ENCODE measurements at places on chromosomes 5 and 9.

- no peak for DNase-seq
Measured at GRCh38 chr9:113985968-113986585, 92.0 kb downstream of the AMBP start.

DNA sequence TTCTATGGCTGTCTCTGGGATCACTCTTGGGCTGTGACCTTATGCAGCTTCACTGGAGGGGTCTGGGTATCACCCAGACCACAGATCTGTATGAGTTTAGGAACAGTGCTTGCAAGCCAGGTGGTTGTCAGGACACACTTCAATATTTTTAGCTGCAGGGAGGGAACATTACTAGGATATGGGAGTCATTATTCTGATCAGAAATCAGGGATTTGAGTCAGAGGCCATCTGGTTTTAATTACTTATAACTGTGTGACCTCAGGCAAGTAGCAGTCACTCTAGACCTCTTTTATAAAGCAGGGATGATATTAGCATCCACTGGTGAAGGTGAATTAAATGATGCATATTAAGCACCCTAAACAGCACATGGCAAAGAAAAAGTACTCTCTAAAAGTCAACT is 60.1 kb upstream of the NMUR2 start:
- DNase-seq: no peak

GRCh38 chr5:148887123-148887881 is 60.9 kb downstream of the ADRB2 start:
- DNase-seq: no peak

DNA sequence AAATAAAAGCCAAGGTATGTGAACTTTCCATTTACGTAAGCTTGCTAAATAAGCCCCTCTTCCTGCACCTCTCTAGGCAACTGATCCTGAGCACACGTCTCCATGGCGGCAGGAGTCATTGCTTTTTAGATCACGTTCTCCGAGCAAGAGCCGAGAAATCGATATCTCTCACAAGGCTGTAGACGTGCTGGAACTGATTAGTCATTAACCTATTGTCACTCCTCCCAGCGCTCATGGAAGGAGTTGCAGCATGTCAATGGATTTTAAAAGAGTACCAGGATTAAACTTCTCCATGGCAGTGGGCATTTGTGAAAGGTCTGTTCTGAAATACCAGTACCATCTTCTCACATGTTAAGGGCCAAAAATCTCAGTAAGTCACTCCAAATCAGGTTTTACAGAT is 4.7 kb upstream of the ADCY2 start:
- no peak for DNase-seq

DNA sequence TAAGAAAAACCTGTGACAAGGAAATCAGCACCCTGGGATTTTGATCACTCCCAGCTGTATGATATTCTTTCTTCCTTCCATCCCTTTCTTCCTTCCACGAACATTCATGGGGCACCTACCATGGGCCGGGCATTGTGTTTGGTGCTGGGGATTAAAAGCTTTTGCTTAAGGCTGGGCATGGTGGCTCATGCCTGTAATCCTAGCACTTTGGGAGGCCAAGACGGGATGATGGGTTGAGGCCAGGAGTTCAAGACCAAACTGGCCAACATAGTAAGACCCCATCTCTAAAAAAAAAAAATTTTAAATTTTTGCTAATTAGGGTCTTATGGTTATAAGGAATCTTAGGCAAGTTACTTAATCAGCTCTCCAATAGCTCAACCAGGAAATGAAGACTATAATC is 48.5 kb upstream of the CLINT1 start:
- DNase-seq: no peak

DNA sequence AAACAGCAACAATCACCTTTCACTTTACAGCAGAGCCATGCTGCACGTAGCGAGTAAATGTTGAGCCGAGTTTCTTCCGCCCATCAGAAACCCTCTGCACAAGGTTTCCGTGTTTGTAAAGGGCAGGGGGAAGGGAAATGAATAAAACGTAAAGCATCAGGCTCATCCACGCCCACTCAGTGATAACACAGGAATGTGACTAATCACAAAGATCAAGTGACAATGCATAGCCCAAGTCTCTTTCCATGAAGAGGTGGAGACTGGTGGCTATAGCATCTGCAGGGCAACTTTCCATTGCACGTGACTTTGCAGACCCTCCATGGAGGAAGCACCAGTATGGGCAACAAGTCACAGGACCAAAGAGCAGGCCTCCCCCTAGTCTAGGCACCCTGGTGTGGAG is 56.6 kb downstream of the CAMSAP1 start:
- no peak for DNase-seq

- DNase-seq: no peak
Measured at GRCh38 chr5:150166037-150166649, 435 bp upstream of the CDX1 start.

- DNase-seq: no peak
Measured at GRCh38 chr9:104927216-104927911, 591 bp downstream of the ABCA1 start.

GRCh38 chr9:127588740-127589506 is 23.2 kb upstream of the STXBP1 start:
- no peak for DNase-seq

GRCh38 chr5:169067751-169068173 is 233.2 kb downstream of the SLIT3 start:
- DNase-seq: no peak

DNA sequence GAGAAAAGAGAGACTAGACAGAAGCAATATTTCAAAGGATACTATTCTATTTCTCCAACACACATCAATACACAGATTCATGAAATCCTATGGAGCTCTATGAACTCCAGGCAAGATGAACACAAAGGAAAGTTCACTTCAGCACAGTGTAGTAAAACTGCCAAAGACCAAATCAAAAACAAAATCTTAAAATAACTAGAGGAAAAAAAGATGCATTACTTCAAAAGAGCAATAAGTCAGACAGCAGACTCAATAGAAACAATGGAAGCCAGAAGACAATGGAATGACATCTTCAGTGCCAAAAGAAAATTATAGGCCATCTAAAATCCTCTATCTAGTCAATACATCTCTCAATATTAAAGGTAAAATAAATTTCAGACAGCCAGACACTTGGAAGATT is 205.3 kb upstream of the TBC1D2 start:
- no peak for DNase-seq

GRCh38 chr9:37904445-37905130 is 661 bp upstream of the SLC25A51 start:
- no peak for DNase-seq

DNA sequence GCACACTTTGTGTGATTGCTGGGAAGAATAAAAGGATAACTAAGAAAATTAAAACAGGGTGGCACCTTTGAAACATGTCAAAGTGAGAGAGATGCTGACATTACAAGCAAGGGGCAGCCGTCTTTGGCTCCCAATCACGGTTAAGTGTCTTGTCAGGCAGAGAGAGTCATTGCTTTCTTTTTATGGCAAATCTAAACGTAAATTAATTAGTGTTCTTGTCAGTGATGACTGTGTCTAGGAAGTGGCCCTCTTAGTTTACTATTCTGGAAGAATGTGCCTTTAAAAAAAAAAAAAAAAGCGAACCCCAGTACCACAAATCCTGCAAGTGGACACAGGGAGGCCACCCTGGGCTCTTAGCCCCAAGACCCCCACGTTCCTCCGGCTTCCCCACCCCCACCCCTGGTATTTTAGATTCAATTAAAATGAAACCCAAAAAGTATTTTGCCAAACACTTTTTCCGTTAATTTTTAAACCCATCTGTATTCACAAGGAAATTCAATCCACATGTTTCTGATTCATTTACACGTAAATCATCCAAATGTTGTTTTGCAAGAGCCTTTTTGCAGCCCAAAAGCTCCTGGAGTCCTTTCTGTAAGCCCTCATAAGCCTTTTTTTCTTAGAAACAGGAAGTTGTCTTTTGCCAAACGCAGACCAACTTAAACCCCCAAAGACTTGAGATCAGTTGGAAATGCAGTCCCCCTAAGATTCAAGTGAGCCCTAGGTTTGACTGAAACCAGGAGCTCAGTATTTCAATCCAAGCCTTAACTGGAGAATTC is 399.3 kb downstream of the EBF1 start:
- no peak for DNase-seq

DNA sequence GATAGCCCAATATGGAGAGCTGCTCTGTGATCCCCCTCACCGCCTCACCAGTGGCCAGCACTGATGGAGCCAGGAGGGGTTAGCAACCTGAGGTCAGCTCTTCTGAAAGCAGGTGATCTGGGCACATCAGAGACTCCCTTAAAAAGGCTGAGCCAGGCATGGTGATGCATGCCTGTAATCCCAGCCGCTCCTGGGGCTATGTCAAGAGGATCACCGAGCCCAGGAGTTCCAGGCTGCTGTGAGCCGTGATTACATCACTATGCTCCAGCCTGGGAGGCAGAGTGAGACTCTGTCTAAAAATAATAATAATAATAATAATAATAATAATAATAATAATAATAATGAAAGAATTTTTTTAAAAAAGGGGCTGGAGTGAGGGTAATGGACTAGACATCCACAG is 66.6 kb upstream of the HRH2 start:
- no peak for DNase-seq

DNA sequence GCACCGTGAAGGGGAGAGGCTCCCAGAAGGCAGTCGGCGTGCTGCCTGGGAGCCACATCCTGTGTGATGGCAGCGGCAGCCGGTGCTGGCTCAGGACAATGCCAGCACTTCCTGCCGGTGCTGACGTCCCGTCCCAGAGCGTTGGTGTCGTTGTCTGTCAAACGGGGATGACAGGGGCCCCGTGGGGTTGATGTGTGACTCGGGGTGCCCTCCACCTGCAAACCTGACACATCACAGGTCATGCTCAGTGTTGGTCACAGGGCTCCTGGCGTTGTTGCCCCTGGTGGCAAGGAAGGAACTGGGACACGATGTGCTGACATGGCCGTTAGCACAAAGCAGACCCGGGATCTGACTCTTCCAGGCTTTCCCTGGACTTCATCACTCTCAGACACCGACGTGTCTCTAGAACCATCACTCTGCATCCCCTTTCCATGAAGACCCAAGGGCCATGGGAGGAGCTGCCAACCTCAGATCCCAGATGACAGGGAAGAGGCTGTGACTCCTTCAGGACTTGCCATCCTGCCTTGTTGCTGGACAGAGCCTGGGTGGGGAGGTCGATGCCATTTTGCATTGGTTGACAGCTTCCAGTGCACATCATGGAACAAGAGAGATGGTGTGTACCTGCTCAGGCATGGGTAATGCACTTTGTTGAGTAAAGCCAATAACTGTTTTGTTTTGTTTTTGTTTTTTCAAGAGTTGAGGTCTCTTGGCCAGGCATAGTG is 21.5 kb downstream of the PLPP7 start:
- peak; percentile 28 for DNase-seq

- no peak for DNase-seq
Measured at GRCh38 chr5:168055961-168056360, 235.5 kb upstream of the WWC1 start.

GRCh38 chr9:36930941-36931340 is 103.1 kb downstream of the PAX5 start:
- DNase-seq: no peak

DNA sequence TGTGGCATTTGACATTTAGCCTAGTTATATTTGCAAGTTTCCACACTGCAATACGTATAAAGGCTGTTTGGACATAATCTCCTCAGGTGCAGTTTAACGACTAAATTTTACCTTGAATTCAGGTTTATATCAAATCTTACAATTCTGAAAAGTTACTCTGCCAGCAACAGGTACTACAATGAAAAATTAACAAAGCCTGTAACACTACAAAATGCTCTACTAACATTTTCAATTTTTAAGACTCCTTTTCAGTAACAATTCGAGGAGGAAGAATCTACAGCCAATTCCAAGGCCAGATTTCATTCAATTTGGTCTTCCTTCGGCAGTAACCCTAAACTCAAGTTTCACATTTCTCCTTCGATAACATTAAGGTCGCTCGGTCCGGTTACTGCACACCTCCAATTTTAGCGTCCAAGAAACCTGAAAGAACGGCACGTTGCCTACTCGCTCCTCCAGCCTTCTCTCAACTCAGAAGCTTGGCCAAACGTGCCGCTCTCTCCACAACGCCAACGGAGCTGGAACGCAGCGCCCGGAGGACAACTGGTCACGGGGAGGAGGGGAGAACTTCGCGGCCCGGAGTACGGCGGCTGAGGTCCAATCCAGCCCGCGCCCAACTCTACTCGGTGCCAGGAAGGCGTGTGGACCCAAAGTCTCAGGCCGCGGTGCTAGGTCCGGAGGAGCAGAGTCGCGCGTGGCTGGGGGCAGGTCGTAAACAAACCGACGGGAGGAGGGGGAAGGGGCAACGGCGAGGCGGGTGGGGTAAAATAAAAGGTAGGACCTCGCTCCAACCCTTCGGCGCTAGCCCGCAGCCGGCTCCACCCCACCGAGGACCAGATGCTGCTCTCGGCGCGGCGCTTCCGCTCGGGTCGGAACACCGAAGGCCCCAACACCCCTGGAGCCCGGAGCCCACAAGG is 681 bp downstream of the FNIP1 start:
- peak; percentile 13 for DNase-seq

DNA sequence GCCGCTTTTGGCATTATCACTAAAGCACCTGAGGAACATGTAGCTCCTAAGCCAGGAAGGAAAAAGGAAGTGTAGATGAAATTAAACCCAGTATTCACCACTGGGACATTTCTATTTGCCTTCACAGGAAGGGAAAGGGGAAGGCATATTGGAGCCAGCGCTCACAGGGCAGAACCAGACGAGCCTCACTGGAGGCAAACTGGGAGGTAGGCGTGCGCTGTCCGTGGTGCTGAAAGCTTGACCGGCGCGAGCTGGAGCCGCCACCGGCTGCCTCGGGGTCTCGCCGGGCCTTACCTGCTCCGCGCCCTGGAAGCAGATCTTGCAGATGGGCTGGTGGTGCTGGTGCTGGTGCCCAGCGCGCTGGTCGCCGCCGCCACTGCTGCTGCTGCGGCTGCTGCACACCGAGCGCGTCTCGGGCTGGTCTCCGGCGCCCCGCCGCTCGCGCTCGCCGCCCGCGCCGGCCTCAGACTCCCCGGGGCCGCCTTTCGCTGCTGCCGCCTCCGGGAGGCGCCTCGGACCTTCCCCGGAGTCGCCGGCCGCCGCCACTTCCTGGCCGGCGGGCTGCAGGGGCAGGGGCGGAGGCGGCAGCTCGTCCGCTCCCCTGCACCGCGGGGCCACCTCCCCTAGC is 732 bp downstream of the MARCHF11 start:
- no peak for DNase-seq

GRCh38 chr5:107799306-107799705 is 128.6 kb upstream of the EFNA5 start:
- DNase-seq: no peak

GRCh38 chr5:139682016-139682975 is 34.1 kb downstream of the CXXC5 start:
- no peak for DNase-seq

Data from activated CD4-positive, alpha-beta T cell treated with anti-CD3 and anti-CD28 coated beads for 1 hour (primary cell).